ENCODE measurements at places on chromosomes 12 and 14.
A peak's percentile ranks its signal among the peaks of the same experiment; 100 is the strongest.

DNA sequence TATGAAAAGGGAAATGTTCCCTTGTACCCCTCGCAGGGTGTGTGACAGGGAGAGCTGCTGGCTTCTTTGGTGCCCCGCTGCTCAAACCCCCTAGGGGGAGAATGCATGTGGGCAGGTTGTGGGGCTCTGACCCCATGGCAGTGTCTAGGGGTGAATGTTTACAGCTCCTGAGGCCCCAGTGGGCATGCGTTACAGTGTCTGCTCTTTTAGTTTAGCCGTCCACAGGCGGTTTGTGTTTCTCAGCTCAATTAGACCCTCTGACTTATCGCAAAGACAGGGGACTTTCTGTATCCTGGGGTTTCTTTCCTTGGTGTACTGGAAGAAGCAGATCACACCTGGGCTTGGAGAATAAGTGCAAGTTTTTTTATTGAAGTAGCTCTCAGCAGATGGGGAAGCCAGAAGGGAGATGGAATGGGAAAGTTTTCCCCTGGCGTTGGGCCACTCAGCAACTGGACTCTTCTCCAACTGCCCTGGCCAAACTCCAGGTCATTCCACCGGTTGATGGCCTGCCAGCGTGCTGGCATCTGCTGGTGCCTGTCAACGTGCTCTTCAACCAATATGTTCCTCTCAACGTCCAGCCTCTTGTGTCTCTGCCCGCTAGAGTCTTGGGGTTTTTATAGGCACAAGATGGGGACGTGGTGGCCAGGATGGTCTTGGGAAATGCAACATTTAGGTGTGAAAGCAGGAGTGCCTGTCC is 720.9 kb downstream of the FSCB start:
- no peak for DNase-seq

- DNase-seq, result no peak
These were observed 45.5 kb upstream of the OAS1 start for GRCh38 chr12:112861284-112861683.

- no peak for DNase-seq
These were observed 37.4 kb downstream of the SLC6A15 start for GRCh38 chr12:84875241-84875640.

DNA sequence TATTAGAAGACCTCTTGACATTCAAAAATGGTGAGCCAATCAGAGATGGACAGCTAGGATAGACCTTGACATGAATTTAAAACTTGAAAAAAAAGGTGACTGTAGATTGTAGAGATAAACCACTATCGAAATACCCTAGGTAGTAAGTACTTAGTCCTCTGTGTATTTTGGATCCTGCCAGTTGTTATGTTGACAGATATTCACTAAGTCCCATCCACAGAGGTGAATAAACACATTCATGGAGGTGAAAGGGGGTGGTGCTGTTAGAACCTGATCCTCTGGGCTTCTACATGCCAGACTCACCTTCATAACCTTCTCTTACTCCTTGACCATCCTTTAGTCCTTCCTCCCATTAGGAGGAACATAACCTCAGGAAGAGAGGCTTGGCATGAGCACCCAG is 72.3 kb downstream of the OTX2 start:
- DNase-seq, result no peak

- DNase-seq, result no peak
These were observed 25.8 kb upstream of the NUDT14 start for GRCh38 chr14:105206873-105207272.

DNA sequence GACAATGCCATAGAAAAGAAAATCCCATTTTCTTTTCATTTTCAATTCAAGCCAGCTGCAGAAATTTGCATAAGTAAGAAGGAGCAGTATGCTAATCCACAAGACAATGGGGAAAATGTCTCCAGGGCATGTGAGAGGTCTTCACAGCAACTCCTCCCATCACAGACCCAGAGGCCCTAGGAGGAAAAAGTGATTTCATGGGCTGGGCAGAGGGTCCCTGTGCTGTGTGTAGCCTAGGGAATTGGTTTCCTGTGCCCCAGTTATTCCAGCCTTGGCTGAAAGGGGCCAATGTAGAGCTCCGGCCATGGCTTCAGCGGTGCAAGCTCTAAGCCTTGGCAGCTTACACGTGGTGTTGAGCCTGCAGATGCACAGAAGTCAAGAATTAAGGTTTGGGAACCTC is 211.4 kb downstream of the CCDC59 start:
- no peak for DNase-seq

GRCh38 chr14:102040153-102040552 is 46.7 kb downstream of the HSP90AA1 start:
- DNase-seq, result no peak

GRCh38 chr14:74705613-74706500 is 7.0 kb downstream of the AREL1 start:
- DNase-seq, result no peak

- no peak for DNase-seq
These were observed 17.9 kb upstream of the RCOR1 start for GRCh38 chr14:102574281-102575159.

DNA sequence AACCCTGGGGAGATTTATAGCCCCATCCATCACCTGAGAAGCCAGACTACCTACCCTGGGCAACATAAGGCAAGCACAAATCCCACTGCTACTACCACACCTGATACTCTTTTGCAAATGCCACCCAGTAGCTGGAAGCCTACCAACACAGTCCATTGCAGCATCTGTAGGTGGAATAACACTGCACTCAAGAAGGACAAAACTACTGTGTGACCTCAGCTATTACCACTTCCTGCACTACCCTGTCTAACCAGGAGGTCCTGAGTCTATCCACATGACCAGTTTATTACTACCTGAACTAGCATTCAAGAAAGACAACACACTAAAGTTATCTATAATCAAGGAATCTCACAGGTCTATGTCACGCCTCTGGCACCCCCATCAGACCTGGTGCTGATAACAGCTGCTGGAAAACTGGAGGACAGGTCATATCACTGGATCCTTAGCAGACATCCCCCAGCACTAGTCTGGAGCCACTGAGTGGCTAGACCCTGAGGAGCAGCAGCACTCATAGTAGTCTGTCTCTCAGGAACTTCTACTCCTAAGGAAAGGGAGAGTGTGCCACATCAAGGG is 2.9 kb upstream of the CLEC1A start:
- DNase-seq, result no peak

DNA sequence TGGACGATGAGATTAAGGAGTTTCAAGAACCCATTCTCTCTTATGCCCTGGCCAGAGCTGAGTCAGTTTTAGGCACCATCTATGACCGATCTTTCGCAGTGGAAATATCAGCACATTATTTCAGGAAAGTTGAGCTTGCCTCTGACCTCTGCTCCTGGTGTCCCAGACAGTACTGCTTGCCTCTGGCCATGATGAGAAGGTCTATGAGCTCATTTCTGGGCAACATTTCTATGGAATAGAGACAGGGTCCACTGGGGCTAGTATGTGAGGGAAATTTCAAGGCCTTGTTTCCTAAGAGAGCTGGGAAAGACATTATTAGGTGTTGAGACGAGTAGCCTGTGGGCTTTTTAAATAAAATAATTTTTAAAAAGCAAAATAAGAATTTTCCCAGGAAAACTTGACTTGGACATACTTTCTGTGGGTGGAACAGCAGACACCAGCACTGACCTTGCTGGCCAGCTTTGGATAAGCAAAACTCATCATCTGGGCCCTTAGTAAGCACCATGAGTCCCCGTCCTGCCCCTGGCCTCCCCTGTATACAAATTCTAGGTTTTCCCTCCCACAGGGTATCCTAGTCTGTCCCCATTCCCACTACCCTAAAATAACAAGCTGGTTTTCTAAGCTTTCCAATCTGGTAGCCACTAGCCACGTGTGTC is 43.4 kb downstream of the DIO2 start:
- DNase-seq, result peak; percentile 23

All from tibial artery (tissue), 4 donors.